ENCODE measurements at places on chromosomes 12 and 14. TPM values are rescaled to one million over a fixed set of nuclear protein-coding genes. Genes with fewer than 3 reads are reported as not detected.

Gene JPH4
- not detected for total RNA-seq

Gene CCDC38
- not detected for total RNA-seq

Gene GPRC5A
- total RNA-seq, result not detected

Gene SLC38A4
- total RNA-seq, result not detected

Gene AMN
- 0.95 TPM for total RNA-seq

Gene NFE2
- total RNA-seq, result not detected

Gene SRRM4
- total RNA-seq, result not detected

Gene LRTM2
- total RNA-seq, result not detected

Gene SOX5
- total RNA-seq, result not detected

Gene C12orf75
- total RNA-seq, result 311 TPM

Gene DAO
- not detected for total RNA-seq

Gene KSR2
- not detected for total RNA-seq

Gene TEX52
- total RNA-seq, result 0.29 TPM

Gene ARPC3
- total RNA-seq, result 437 TPM

Gene CBLN3
- total RNA-seq, result 1.3 TPM

Gene MANSC1
- total RNA-seq, result 0.13 TPM

Gene OTOGL
- total RNA-seq, result not detected

Gene GIT2
- 87.7 TPM for total RNA-seq

Gene CIDEB
- total RNA-seq, result 47.2 TPM

Gene LRRIQ1
- not detected for total RNA-seq

Gene CDCA4
- total RNA-seq, result 59.9 TPM

Gene RPL36AL
- 241 TPM for total RNA-seq

Gene CD4
- total RNA-seq, result 0.90 TPM

Gene GAPDH
- 6,471 TPM for total RNA-seq

Gene KLRK1
- total RNA-seq, result 117 TPM

Gene ABHD4
- 8.0 TPM for total RNA-seq

Gene MDM1
- 25.0 TPM for total RNA-seq

Gene CCDC175
- not detected for total RNA-seq

Gene MYF5
- not detected for total RNA-seq

Gene NXPH4
- 0.39 TPM for total RNA-seq

Gene CAMKK2
- total RNA-seq, result 32.2 TPM

Gene TMTC2
- 1.9 TPM for total RNA-seq

Gene LRFN5
- total RNA-seq, result not detected

Gene HOTAIR
- not detected for total RNA-seq

Gene RPAP3
- 41.6 TPM for total RNA-seq

Gene HOXC12
- total RNA-seq, result not detected

Gene AQP6
- not detected for total RNA-seq

Gene KLRC2
- 1.7 TPM for total RNA-seq

Gene RNF212B
- not detected for total RNA-seq

Gene SDR9C7
- not detected for total RNA-seq

Gene PXMP2
- 38.0 TPM for total RNA-seq

Gene KCNA5
- total RNA-seq, result not detected

Gene SAMD15
- 0.40 TPM for total RNA-seq

Gene TNFAIP2
- 0.71 TPM for total RNA-seq

Gene TROAP
- total RNA-seq, result 111 TPM

Gene ETFBKMT
- 1.4 TPM for total RNA-seq

Gene RBM23
- 77.1 TPM for total RNA-seq

Gene ESR2
- total RNA-seq, result 0.16 TPM

Gene ADAM21
- not detected for total RNA-seq

Gene DDN
- total RNA-seq, result 0.39 TPM

Gene CCDC197
- total RNA-seq, result not detected

Gene DNAH10
- 0.18 TPM for total RNA-seq

Gene CLEC12A
- total RNA-seq, result 4.8 TPM

Gene RD3L
- total RNA-seq, result not detected

Gene SLC25A29
- 29.7 TPM for total RNA-seq

Gene ASIC1
- 27.9 TPM for total RNA-seq

All from activated CD8-positive, alpha-beta T cell treated with anti-CD3 and anti-CD28 coated beads, Interleukin-2, amount 10 ng/mL, durations not matched to agents 7 days and 5 days (primary cell).